ENCODE measurements at places on chromosomes 2 and 18. TPM values are rescaled to one million over a fixed set of nuclear protein-coding genes. Genes with fewer than 3 reads are reported as not detected.

Gene MYO3B
- 0.05 TPM for total RNA-seq

Gene PIEZO2
- total RNA-seq: 1.1 TPM

Gene OXER1
- total RNA-seq: 0.74 TPM

Gene SPATA3
- not detected for total RNA-seq

Gene AMMECR1L
- 9.8 TPM for total RNA-seq

Gene MC5R
- total RNA-seq: not detected

Gene ABCG8
- total RNA-seq: not detected

Data from left ventricle myocardium superior (tissue), 1 donor.